GM04504 (cell line): ENCODE measurements at places on chromosomes 5 and 9.

- no peak for DNase-seq
Observed at GRCh38 chr9:6224393-6225154, 9.0 kb downstream of the IL33 start.

DNA sequence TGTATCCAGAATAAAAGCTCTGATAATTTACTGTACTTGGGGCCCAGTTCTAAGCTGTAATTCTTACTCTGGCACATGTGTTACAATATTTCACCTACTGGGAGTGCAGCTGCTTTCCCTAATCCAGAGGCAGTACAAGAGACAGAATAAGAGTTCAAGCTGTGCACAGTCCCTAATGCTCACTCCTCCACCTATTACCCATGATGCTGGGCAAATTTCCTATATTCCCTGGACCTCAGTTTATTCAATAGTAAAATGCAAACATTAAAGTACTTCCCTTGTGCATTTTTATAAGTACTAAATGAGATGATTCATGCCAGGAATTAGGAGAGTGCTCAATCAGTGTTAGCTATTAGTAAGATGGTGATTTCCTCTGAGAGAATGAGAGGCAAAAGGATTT lies 28.0 kb upstream of the TAF11L2 start:
- no peak for DNase-seq

GRCh38 chr5:53956196-53956595 lies 354.2 kb downstream of the ARL15 start:
- no peak for DNase-seq

GRCh38 chr5:150035139-150035895 lies 34.8 kb downstream of the HMGXB3 start:
- no peak for DNase-seq

GRCh38 chr9:123795336-123795735 lies 134.6 kb downstream of the DENND1A start:
- DNase-seq: no peak

DNA sequence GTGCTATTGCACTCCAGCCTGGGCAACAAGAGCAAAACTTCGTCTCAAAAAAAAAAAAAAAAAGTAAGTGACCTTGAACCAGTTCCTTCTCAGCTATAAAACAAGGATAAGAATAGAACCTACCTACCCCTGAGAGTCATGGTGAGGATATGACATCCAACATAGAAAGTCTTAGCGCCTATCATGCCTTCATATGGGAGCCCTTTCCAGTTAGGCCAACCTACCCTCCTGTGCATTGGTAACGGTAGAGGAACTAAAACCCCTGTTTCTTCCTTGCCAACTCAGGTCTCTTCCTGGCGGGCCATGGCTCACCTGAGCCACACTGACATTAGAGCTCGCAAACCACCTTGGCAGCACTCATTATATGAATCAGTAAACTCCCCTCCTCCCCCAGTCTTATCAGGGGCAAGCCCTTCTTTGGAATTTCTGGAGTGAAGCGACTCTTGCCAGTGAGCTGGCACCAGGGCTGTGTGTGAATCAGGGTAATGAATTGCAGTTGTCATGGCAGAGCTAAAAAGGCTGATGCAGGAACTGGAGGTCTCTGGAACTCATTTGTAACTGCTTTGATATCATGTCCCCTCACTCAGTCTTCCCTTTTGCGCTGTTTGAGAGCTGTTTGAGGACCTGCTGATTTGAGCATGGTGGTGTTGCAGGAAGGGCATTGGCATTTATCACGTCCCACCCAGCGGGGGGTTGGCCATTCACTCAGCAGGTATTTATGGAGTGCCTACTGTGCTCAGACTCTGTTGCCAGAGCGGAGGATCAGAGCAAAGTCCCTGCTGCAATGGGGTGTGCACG lies 10.3 kb downstream of the WWC1 start:
- DNase-seq: no peak

GRCh38 chr5:103410172-103410571 lies 151.6 kb downstream of the MACIR start:
- DNase-seq: no peak

- no peak for DNase-seq
Observed at GRCh38 chr9:119322184-119322583, 47.1 kb downstream of the BRINP1 start.

DNA sequence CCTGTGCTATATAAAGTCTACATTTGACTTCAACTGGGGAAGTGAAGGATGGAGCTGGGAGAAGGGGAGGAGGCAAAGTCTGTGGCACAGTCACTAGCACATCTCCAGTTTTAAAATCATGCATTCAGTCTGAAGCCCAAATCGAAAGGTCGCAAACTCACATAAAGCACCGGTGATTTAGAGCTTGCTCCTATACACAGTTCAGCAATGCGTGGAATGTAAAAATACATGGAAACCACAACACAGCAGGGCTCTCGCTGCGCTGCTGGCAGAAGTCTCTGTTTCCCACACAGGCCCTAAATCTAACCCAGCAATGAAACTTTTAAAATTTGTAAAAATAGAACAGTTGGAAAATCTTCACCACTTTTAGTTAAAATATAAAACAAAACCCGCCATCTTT lies 68.2 kb downstream of the EBF1 start:
- no peak for DNase-seq

GRCh38 chr5:150461231-150461630 lies 11.7 kb upstream of the RPS14 start:
- no peak for DNase-seq

DNA sequence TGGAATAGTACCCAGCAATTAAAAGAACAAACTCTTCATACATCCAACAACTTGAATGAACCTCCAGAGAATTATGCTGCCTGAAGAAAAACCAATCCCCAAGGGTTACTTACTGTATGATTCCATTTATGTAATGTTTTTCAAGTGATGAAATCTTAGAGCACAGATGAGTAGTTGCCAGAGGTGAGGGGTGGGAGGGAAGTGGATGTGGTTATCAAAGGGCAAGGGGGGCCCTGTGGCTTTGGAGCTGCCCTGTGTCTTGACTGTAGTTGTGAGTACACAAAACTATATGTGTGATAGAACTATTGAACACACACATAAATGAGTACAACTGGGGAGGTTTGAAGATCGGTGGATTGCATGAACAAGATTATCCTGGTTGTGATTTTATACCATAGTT lies 115.8 kb upstream of the SLC25A48 start:
- DNase-seq: no peak

DNA sequence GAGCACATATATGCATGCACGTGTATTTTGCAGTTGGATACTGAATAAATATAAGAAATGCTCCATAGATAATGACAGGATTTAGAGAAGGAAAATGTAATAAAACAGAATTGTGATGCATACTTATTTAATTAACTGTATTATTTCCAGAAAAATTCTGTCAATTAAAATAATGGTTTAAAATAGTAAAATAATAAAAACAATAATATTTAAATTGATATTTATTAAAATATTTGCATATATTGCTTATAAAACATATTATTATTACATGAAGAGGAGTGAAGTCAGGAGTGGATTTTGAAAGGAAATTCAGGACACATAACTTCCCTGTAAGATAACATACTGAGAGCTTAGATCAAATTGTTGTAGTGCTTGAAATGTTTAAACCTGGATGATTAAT lies 21.4 kb upstream of the EDIL3 start:
- no peak for DNase-seq

GRCh38 chr5:143871672-143872071 lies 59.7 kb downstream of the HMHB1 start:
- DNase-seq: no peak

DNA sequence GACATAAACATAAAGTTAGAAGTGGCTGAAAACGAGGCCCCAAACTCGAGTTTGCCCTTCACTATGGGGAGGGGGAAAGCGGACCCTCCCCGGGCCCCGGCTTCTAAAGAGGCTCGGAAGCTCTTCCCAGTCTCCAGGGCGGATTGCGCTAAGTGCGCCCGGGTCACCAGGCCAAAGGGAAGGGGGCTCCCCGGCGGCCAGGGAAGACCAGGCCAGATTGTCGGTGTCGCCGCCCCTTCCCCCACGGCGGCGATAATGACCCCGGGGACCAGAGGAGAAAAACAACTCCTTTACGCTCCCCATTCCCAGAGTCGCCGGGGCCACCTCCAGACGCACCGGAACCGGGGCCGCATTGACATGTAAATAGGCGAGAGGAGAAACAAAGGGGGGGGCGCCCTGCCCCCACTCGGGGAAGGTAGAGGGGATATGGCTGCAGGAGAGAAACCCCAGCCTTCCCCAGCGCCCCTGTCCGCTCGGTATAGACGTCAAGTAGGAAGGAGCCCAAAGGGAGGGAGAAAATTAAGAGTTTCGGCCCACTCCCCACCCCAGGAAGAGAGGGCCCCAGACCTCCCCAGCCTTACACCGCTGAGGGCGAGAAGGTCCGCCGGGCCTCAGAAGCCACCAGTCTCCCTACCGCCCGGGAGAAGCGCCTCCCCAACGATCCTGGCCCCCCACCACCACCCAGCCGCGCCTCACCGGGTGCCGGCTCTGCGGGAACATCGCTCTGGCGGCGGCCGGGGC lies 1.7 kb downstream of the TLE1 start:
- no peak for DNase-seq

- no peak for DNase-seq
Observed at GRCh38 chr5:161001604-161002003, 149.6 kb upstream of the ATP10B start.

- DNase-seq: no peak
Observed at GRCh38 chr9:92530893-92531292, 4.9 kb downstream of the ECM2 start.

DNA sequence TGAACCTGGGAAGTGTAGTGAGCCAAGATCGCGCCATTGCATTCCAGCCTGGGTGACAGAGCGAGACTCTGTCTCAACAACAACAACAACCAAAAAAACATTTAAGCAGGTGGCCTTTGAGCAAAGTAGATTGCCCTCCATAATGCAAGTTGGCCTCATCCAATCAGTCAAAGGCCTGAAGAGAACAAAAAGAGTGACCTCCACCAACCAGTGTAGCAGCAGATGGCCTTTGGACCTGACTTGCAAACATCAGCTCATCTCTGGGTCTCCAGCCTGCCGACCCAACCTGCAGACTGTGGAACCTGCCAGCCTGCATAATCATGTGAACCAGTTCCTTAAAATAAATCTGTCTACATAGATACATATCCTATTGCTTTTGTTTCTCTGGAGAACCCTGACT lies 7.5 kb downstream of the FRRS1L start:
- no peak for DNase-seq

- DNase-seq: no peak
Observed at GRCh38 chr5:132301344-132302271, 7.4 kb downstream of the SLC22A4 start.

- DNase-seq: peak; percentile 72
Observed at GRCh38 chr9:110099236-110100095, 108.5 kb downstream of the C9orf152 start.

- DNase-seq: no peak
Observed at GRCh38 chr9:15070716-15071115, 160.5 kb upstream of the FREM1 start.

DNA sequence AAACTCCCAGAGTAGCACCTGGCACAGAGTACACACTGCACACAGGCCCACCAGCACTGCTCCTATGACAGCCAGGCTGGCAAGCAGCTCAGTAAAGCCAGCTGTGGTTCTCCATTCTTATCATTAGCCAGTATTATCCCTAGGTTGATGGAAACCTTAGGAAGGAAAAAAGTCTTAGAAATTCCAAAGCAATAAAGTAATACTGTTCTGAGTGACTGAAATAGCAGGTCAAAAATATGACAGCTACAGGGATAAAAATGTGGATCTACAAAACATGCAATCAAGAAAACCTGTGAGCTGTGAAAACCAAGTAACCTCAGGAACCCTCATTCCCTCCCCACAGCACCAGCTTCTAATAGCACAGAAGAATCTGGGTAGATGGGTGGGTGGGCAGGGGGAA lies 403.5 kb downstream of the SPOCK1 start:
- DNase-seq: no peak

DNA sequence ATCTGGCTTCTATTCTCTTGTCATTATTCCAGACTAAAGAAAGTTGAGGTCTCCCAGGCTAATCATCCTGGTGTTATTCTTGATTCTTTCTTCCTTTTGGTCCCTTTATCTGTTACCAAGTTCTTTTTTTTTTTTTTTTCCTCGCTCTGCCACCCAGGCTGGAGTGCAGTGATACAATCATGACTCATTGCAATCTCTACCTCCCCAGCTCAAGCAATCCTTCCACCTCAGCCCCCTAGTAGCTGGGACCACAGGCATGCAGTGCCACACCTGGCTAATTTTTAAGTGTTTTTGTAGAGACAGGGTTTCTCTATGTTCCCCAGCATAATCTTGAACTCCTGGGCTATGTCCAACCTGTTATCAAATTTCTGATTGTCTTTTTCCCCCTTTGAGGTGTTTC lies 126.6 kb upstream of the DHFR start:
- no peak for DNase-seq

DNA sequence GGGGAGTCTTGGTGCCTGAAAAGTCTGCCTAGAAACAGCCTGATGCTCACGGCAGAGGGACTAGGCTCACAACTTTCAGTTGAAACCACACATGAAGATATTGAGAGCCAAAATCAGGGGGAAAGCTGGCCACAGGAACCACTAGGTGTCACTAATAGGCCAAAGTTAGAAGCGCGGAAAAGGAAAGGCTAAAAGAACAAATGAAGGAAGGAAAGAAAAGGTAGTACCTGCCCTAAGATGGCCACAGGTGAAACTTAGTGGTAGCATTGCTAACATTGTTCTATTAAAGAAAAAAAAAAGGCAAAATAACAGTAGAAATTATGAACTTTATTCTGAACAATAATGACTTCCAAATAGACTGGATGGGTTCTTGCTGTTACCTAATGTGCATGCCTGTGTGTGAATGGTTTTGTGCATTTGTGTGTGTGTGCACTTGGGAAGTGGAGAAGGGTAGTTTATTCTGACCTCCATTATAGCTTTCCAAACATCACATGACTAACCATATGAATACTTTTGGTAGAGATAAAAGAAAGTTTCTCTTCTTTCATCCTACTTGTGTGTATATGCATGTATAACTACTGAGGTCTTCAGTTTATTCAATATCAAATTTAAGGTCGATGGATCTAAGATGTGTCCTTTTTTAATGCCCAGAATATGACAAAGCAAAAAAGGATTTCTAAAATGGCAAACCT lies 2.1 kb upstream of the RFESD start:
- peak; percentile 26 for DNase-seq

DNA sequence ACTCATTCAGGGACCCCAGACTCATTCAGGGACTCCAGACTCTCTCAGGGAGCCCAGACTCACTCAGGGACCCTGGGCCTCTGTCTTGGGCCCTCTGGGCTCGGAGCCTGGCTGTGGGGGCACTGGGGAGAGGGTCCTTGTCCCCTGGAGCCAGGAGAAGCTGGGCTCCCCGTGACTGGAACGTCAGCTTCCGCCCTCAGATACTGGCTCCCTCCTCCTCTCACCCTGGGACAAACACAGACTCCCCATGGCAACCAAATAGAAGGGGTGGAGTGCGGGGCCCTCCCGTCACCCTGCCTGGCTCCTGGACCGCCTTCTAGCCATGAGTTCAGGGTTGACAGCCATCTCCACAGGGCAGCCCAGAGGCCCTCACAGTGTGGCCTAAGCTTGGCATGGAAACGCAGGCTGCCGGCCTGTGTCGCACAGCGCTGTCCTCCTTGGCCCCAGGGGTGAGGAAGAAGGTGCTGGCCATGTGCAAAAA lies 27.6 kb downstream of the ZDHHC11B start:
- no peak for DNase-seq
